ENCODE measurements at places on chromosomes 6 and 20. TPM values are rescaled to one million over a fixed set of nuclear protein-coding genes. Genes with fewer than 3 reads are reported as not detected.

RAB44 gene
- not detected for total RNA-seq

C20orf144 gene
- total RNA-seq = not detected

GRCh38 chr6:17115251-17116116, 13.6 kb downstream of the STMND1 start:
- peak; percentile 94 for DNase-seq

DNA sequence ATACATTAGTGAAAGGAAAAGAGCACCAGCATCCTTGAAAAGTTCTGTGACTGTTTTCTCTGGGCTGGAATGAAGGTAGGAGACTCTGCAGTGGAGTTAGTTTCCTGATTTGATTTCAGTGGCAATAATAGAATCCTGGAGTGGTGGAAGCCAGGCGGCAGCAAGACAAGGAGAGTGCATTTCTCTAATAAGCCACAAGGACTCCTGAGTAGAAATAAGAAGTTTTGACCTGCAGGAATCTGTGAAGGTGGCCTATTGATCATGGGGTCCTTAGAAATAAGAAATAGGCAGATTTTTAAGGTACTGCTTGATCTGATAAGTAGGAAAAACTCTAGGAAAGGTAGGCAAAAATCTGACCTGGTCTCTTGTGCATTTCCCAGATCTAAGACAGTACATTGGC, 68.4 kb upstream of the ELOVL5 start:
- DNase-seq = no peak
